ENCODE measurements at places on chromosomes 3 and 15.

DNA sequence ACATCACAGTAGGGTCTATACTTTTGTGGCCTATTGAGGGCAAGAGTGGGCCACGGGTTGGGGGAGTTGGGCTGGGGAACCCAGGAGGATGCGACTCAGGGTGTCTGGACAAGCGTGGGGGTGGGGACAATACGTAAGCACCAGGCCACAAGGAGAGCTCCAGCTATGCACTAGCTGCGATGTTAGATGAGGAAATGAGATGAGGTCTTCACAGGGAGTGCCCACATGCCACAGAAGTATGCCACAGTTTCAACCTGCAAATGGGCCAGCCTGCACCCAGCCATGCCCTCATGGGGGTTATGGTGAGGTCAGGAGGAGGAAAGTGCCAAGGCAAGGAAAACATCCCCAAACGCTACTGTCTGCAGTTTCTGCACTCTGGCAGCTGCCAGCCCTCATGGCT, 30.5 kb downstream of the CACNA2D2 start:
- DNase-seq: no peak

GRCh38 chr15:74523982-74524381, 17.0 kb upstream of the ARID3B start:
- DNase-seq: no peak

- DNase-seq: no peak
Measured at GRCh38 chr15:78329625-78330024, 10.5 kb upstream of the CRABP1 start.

DNA sequence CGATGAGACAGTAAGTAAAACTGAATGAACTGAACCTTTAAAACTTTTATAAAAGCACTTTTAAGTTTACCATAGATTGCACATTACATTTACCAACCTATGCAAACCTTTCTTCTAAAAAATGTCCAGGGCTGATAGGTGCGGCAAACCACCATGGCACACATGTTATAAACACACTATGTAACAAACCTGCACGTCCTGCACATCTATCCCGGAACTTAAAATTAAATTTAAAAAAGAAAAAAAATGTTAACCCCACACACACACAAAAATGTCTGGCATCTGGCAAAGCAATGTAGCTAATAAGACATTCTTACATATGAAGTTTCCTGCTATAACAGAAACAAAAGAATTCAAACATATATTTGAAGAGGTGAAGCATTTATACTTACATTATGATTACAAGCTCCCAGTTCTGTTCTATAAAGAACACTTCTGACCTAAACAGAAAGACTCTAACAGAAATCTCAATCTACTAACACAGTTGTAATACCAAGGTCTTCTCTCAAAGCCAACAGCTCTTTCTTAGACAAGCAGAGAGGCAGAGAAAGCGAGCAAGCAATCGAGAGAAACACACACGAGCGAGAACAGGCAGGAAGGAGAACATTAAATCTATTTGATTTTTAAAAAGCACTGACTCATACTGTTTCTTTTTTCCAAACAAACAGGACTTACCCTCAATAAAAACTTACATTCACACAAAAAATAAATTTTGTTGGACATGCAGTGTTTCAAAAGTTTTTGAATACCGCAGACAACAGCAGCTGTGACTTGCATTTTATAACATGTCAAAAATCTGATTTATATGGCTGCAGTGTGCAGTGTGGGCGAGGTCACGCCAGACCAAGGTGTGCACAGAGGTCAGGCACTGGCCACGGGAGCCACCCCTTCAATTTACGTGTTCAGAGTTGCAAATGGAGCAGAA, at the start of gene NRG4:
Gene NRG4 (minus strand): TSS at position 798 of the 925 bp plus-strand sequence. CDS start 1,194 bp downstream, outside the sequence.
- DNase-seq: no peak

- DNase-seq: no peak
Measured at GRCh38 chr3:73448041-73448440, 176.7 kb downstream of the PDZRN3 start.

GRCh38 chr3:72708441-72708840, 139.8 kb downstream of the SHQ1 start:
- DNase-seq: peak; percentile 42

DNA sequence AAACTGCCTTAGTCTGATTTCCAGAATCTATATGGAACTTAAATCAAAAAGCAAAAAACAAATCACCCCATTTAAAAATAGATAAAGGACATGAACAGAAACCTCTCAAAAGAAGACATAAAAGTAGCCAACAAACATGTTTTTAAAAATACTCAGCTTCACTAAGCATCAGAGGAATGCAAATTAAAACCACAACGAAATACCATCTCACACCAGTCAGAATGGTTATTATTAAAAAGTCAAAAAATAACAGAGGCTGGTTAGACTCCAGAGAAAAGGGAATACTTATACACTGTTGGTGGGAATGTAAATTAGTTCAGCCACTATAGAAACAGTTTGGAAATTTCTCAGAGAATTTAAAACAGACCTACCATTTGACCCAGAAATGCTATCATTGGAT, 367.9 kb downstream of the ZIC4 start:
- DNase-seq: no peak

DNA sequence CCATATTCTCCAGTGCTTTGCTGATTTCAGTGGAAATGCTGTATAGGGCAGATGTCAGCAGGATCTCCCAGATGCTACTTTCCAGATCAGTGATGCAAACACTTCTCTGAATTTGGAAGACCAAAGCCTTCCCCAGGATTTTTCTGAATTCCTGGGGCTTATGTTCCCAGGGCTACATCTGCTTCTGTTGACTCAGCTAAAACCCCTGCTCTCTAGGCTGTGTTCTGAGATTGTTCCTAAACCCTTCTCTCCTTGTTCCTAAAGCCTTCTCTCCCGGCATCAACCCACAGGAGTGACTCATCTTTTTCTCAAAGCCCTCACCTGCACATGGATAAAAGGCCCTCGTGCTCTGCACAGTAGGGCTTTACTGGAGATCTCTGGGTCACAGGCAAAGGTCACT, 35.5 kb downstream of the FAH start:
- DNase-seq: no peak

GRCh38 chr3:58274027-58274614, 31.9 kb upstream of the RPP14 start:
- no peak for DNase-seq

DNA sequence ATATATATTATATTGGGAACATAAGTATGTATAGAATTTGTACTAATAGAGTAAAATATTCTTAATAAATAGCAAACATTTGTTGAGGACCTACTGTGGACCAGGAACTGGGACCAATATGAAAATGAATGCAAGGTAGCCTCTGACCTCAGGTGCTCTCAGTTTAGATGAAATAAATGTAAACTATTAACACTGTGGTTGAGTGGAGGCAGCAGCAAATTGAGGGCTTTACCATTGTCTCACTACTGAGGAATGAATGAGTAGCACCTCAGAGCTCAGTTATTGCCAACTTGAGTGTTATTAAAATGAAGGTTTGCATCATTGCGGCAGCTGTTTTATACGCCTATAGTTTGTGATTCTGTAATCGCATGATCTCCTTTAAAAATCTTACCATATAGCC, 90.9 kb upstream of the CGNL1 start:
- no peak for DNase-seq

- DNase-seq: no peak
Measured at GRCh38 chr3:149368674-149369497, 8.6 kb downstream of the TM4SF1 start.

- no peak for DNase-seq
Measured at GRCh38 chr15:73370151-73370550, 1.4 kb upstream of the HCN4 start.

- no peak for DNase-seq
Measured at GRCh38 chr3:72947715-72948490, 48.7 kb upstream of the PPP4R2 start.

GRCh38 chr3:67901681-67902080, 247.3 kb upstream of the SUCLG2 start:
- DNase-seq: no peak

DNA sequence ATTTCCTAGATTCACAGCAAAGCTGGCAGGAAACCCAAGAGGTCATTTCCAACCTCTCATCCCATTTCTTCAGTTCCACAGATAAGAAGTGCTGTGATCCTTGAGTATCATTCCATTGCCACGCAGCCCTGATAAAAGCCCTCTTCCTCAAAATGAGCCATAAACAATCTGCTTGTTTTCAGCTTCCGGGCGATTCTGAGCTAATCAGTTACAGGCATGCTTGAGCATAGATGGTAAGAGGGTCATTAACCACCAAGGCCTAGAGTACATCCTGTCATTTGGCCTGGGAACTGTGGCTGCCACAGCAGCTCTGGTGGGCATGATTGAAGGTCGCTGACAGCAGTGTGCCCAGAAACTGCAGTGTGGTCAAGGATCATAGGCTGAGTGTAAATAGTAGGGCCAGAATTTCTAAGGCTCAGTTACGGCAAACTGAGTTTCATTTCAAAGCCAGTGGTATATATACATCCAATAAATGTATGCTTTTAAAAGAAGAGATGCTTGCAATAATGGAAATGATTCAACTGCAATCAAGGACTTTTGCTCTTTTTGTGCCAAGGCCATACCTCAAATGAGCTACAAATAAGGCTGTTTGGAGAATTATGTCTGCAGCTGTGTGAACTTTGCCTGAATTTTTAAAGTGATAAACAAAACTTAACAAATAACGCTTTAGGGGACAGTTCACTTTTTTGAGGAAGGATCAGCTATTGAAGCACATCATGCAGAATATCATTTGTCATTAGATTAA, 47.3 kb downstream of the P3H2 start:
- no peak for DNase-seq

Data from osteocyte (in vitro differentiated cells).